T-cell (primary cell): ENCODE measurements at places on chromosomes 12 and 14. TPM values are rescaled to one million over a fixed set of nuclear protein-coding genes. Genes with fewer than 3 reads are reported as not detected.

Gene TDRD9
- 1.3 TPM for total RNA-seq

Gene MOK
- total RNA-seq: 0.77 TPM

Gene GLS2
- 10.1 TPM for total RNA-seq

Gene CIT
- 2.1 TPM for total RNA-seq

Gene TFCP2
- 29.6 TPM for total RNA-seq

Gene ADAM21
- total RNA-seq: not detected

Gene PPP1R1A
- total RNA-seq: not detected

Gene GPRC5A
- total RNA-seq: 2.0 TPM

Gene TSPAN11
- total RNA-seq: not detected

Gene KRT3
- total RNA-seq: not detected

Gene COX14
- total RNA-seq: 49.9 TPM

Gene LRTM2
- total RNA-seq: not detected

Gene CEBPE
- 0.44 TPM for total RNA-seq
